ENCODE measurements at places on chromosomes 1 and 21.

GRCh38 chr1:168893359-168893801, 164.4 kb upstream of the DPT start:
- DNase-seq, result no peak

DNA sequence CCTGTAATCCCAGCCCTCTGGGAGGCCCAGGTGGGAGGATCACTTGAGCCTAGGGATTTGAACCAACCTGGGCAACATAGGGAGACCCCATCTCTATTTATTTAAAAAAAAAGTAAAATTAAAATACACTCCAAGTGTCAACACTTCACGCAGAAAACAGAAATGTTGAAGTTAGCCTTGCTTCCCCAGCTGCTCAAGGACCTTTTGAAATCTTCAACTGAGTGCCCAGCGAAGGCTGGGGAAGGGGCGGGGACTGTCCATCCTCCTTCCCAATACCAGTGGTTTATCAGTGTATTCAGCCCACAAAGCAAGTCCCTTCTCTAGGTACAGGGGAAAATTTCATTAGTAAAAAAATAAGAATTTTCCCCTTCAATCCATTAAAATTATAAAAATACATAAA, 2.2 kb upstream of the DNAJC28 start:
- DNase-seq, result no peak

- no peak for DNase-seq
Measured at GRCh38 chr1:41419584-41420295, 58.5 kb downstream of the FOXO6 start.

DNA sequence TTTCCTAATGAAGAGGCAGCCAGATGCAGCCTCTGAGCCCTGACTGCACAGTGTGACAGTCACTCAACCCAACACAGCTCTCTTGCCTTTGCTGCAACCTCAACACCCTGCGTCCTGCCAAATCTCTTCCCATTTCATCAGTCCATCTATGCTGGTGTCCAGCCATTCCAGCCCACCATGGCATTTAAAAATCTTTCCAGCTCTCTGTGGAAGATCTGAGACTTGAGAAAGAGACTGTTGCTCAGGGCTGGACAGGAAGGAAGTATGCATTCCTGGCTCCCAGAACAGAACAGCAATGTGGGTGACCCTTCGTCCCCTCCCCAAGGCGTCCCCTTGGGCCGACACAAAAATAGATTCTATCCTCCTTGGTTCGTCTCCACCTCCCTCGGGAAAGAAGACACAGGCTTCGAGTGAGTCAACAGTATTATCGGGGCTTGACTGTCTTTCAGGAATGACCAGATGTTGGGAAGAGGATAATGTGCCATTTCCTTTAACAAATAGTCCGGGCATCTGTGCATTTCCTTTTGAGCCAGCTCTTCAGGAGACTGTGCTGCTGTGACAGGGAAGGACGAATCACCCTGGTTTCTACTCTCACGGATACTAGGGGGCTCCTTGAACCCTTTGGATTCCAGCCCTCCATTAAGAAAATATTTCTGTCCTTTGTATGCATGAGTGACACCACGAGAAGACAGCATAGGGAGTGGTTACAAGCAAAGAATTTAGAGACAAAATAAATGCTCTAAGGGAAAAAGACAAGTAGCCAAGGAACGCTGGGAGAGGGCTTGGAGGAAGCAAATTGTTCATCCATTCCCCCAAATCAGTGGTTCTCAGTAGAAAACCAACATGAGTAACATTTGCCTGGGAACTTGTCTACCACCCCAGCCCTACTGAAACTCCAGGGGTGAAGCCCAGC, 111.4 kb upstream of the CDC42BPA start:
- DNase-seq, result no peak

GRCh38 chr1:112389689-112390088, 6.3 kb upstream of the CTTNBP2NL start:
- no peak for DNase-seq

DNA sequence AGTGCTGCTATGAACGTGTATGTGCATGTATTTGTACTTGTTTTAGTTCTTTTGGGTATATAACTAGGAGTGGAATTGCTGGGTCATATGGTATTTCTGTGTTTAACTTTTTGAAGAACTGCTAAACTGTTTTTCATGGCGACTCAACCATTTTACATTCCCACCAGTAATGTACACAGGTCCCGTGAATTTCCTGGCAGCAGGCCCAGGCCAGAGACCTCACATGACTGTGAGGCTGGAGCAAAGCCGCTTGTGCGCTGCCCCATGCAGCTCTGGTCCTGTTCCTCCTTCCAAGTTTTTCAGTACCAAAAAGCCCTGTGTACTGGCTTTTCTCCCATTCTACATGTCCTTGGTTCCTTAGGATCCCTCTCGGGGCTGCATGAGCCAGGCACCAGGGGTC, 29.6 kb downstream of the ACOT11 start:
- DNase-seq, result peak; percentile 73

DNA sequence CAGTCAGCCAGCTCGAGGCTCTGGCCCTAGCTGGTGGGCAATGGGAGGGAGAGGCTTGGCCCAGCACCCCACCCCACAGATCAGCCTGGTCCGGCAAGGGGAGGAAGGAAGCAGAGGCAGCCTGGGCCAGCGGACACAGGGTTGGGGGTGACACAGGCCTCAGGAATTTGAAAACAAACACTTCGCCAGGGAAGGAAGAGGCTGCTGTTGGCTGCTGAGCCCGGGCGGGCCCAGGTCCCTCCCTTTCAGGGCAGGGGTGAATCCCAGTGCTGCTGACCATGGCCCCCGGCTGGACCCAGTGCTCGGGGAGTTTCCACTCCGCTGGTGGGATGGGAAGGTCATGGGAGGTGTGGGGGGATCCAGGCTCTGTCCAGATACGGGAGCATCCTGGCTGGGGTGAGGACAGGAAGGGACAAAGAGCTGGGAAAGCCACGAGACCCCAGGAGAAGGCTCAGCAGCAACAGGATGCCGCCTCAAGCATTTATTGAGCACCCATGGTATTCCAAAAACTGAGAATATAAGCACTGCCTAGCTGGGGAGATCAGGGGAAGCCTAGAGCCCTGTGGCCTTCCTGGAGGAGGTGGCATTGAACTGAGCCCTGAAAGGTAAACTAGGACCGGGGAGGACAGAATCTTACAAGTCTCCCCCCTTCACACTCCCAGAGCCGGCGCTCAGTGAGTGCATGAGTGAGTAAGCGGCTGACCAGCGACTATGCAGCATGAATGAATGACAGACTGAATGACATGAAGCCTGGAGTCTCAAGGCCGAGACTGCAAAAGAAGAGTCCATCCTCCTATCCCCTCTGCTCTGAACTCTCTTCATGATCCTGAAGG, 26.2 kb upstream of the EPHA2 start:
- no peak for DNase-seq

Data from NCI-H2029 (cell line).